ENCODE measurements at places on chromosomes 3 and 15. TPM values are rescaled to one million over a fixed set of nuclear protein-coding genes. Genes with fewer than 3 reads are reported as not detected.

GRCh38 chr3:183845090-183845489, 19.7 kb upstream of the MAP6D1 start:
- DNase-seq, result no peak

SKOR1 gene
- total RNA-seq, result 0.22 TPM

RGMA gene
- total RNA-seq, result 16.9 TPM

PLA2G4D gene
- not detected for total RNA-seq

GRCh38 chr15:62920682-62921502, 121.7 kb upstream of the TPM1 start:
- DNase-seq, result peak; percentile 56

DNA sequence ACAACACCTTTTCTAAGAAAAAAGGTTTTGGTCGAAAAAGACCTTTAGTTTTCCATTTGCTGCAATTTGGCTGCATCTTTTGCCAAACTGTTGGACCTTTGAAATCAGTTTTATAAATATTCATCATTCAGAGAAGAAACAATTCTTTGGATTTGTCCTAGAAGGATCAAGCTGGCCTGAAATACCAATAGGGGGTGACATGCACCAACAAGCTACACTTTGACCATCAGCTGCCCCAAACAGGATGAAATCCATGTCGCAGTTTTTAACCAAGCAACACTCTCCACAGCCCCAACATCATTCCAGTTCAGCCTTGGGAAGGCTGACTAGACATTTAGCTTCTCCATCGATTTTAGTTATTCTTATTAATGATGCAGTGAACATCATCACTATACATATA, 9.8 kb downstream of the RPL15 start:
- no peak for DNase-seq

DLL4 gene
- 11.1 TPM for total RNA-seq

GRCh38 chr15:60052796-60053195, 48.7 kb downstream of the FOXB1 start:
- no peak for DNase-seq

DNA sequence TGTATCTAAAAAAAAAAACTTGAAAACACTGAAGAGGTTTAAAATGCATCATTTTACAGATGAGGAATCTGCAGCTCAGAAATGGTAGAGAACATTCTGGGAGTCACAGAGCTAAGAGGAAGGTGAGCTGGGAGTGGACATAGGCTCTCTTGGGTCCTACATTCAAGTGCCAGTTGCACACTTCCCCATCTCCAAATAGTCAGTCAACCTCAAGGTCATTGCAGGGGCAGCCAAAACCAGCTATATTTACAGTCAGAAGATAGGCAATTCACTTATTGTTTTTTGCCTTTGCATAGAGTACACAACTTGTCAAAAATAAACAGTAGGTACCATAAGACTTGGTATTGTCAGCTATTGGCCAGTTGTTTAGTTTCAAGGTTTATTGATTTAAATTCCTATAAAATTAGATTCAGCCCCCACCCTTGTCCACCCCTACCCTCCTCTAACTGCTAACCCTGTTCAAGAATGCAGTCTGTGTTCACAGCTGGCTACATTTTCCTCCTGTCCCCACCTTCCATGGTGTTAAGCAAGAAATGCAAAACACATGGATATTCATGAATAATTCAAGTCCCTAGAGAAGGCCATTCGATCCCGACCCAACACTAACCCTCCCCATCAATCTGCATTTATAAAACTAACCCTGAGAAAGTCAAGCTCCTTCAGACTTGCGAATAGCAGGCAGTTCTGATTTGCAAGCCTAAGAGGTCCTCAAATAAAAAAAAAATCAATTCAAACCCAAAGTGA, 567.0 kb upstream of the MCTP2 start:
- DNase-seq, result no peak

DNA sequence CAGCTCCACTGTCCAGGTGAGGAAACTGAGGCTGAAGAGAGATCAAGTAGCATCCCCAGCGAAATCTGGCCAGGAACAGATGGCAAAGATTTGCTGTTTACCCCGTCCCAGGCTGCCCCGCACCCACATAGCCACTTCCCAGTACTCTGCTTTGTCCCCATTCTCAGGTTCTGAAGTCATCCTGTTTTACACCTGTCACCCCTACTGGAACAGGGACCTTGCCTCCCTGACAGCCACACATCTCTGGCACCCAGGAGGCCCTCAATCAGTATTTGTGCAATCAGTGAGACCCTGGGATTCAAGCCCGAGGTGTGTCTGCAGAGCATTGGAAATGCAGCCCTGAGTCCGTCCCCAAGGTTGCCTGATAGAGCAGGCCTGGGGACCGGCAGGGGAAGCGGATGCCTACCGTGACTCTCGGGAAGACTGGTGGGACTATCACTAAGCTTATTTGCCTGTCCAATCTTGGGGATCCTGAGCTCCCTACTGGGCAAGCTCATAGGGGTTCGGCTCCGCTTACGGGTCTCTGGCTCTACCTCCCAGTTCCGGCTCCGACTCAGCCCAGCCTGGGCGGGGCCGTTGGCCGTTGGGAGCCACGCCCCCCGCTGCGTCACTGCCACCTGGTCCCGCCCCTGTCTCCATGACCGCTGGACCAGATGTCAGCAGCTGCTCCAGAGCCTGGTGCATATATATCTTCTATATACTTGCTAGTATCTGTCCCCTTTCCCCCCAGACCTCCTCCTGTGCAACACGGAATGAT, 17.5 kb upstream of the FANCD2 start:
- peak; percentile 92 for DNase-seq

GRCh38 chr15:89566181-89566580, 9.1 kb upstream of the TICRR start:
- DNase-seq, result no peak

GRCh38 chr3:115217292-115217677, 70.2 kb upstream of the ZBTB20 start:
- no peak for DNase-seq

DNAH12 gene
- total RNA-seq, result 0.16 TPM

- DNase-seq, result peak; percentile 32
Measured at GRCh38 chr15:31367021-31367729, 40.5 kb downstream of the KLF13 start.

DNA sequence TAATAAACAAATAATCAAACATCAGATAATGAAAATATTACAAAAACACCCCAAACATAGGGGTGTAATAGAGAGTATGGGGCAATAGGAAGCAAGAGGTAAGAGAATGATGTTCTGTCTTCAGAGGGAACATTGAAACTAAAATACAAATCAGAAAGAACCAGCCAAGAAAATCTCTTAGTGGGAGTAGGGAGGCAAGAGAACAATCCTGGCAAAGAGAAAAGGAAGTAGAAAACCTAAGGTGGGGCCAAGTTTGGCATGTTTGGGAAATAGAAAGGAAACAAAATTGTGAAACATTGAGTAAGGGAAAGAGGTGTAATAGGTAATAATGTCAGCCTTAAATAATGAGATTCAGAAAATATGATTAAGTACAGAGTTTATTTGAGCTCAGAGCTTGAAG, 467.1 kb downstream of the RBMS3 start:
- DNase-seq, result no peak
